ENCODE measurements at places on chromosomes 4 and X. TPM values are rescaled to one million over a fixed set of nuclear protein-coding genes. Genes with fewer than 3 reads are reported as not detected.

Gene CFI
- total RNA-seq = 0.35 TPM

Gene NPY2R
- not detected for total RNA-seq

Gene USP17L21
- not detected for total RNA-seq

Gene NEUROG2
- not detected for total RNA-seq

Gene SNCA
- total RNA-seq = 12.2 TPM

Gene MTNR1A
- not detected for total RNA-seq

Gene FOXP3
- total RNA-seq = 19.1 TPM

Gene ZNF518B
- total RNA-seq = 21.0 TPM
